ENCODE measurements at places on chromosomes 1 and 21.
A peak's percentile ranks its signal among the peaks of the same experiment; 100 is the strongest.

- no peak for DNase-seq
Measured at GRCh38 chr21:45848331-45848730, 133.2 kb upstream of the COL6A1 start.

DNA sequence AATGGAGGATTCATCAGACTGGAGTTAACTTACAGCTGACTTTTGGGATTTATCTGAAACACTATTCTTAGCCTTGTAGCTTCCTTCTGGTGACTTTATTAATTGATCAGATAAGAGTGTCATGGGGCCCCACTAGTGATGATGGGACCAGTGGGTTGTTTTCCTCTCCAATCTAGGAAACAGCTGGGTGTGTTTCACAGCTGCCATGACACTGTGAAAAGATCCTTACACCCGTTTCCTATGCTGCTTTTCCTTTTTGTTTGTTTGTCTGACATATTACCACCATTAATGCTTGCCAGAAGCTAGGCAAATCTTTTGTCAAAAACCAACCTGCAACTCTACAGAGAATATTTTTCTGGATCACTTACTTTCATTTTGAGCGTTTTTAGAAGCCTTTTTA lies 86.2 kb downstream of the ZBTB18 start:
- DNase-seq, result no peak

DNA sequence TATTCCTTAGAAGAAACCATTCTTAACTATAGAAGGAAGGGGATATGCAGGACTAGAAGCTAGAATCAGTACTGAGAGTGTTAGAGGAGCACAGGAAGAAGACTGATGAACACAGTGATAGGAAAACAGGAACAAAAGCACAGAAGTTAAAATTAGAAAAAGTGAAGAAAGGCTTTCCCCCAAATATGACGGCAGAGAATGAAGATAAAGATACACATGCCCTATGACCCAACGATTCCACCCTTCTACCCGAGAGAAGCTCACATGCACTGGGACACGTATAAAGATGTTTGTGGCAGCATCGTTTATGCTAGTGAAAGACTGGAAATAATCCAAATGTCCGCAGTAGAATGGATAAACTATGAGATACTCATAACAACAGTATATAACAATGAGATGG lies 74.2 kb downstream of the DTL start:
- no peak for DNase-seq

- DNase-seq, result peak; percentile 20
Measured at GRCh38 chr1:51341876-51342496, 11.6 kb upstream of the TTC39A start.

GRCh38 chr1:53495633-53496345 lies 36.6 kb downstream of the DMRTB1 start:
- DNase-seq, result no peak

GRCh38 chr1:238649200-238649599 lies 737.2 kb upstream of the CHRM3 start:
- DNase-seq, result no peak

GRCh38 chr1:205371871-205372660 lies 15.3 kb upstream of the KLHDC8A start:
- DNase-seq, result no peak

DNA sequence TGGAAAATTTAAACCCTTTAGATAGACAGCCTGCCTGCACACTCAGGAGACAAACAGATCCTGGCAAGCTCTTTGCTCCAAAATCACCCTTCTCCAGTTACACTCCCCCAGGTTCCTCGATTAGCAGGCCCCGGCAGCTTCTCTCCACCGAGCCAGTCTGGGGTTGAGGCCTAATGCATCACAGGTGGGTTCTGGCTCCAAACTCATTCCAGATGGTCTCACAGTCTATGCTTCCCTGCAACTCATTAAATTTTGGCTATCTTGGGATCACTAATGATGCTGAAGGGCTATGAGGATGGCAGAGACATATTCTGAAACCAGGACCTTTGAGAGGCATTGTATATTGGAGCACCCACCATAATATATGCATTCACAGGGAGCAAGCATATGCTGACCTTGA lies 559.8 kb upstream of the USP24 start:
- DNase-seq, result no peak

DNA sequence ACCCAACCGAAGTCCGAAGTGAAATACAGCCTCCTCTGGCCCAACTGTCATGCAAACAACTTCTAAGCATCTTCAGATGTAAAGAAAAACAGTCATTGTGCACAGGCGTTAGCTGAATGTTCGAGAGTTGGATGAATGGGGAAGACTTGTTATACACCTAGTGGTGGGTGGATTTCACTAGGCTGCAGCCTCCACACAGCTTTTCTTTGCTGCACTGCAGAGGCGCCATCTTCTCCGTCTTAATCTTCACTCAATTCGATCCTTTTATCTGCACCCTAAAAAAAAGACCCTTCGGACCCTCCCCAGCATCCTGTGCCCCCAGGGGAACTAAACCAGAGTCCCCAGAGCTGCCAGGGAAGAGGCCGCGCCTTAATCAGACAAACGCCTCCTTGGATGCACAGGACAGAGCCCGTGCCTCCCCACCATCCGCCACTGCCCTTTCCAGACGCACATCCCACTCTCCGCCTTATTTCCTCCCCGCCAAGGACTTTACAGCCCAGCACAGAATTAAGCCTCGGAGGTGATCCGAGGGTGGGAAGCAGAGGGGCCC lies 1.4 kb downstream of the APP start:
- DNase-seq, result peak; percentile 42

DNA sequence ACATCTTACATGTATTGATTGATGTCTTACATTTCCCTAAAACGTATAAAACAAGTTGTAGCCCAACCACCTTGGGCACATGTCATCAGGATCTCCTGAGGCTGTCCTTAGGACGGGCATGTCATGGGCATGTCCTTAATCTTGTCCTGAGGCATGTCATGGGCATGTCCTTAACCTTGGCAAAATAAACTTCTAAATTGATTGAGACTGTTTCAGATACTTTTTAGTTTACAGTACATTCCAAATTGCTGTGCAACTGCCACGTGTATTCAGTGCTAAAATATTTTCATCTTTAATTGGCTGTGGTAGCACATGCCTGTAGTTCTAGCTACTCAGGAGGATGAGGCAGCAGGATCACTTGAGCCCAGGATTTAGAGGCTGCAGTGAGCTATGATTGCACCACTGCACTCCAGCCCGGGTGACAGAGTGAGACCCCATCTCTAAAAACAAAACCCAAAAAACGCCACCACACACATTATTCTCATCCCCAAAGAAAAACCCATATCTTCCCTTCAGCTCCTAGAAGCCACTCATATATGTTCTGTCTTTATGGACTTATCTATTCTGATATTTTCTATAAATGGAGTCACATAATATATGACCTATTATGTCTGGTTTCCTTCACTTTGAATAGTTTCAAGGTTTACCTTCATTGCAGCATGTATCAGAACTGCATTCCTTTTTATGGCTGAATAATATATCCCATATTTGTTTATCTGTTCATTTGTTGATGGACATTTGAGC lies 96.0 kb upstream of the BTG3 start:
- no peak for DNase-seq

Data from Jurkat, Clone E6-1 (cell line).